ENCODE measurements at places on chromosomes 13 and 19.

DNA sequence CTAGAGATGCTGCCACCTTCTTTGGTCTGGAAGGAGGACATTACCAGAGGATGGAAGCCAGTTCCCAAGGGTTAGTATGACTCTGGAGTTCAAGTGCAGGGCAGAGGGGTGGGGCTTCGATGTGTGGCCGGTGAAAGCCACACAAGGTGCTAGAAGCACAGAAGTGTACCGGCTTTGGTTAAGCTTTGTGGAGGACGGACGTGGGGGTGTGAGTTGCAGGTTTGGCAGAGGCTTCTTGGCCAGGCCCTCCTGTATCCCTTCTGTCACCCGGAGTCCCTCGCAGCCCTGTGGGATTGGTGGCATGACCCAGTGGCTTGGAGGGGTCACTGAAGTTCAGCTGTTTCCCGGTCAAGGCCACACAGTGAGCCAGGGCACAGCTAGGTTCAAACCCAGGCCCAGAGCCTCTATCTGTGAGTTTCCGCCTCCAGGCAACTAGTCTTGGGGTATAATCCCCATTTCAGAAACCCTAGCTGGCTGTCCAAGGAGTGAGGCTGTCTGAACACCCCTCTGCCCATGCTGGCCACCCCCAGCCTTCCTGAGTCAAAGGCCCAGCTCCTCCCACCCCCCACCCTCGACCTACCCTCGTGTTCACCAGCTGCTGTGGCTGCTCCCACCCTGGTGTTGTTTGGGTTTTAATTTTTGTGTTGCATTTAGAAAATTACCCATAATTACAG, 4.6 kb upstream of the SSBP4 start:
- no peak for DNase-seq

- no peak for DNase-seq
These were observed 2063.5 kb downstream of the PCDH9 start for GRCh38 chr13:65166675-65167074.

- DNase-seq: no peak
These were observed 22.9 kb upstream of the CFAP97D2 start for GRCh38 chr13:114155926-114156883.

- DNase-seq: no peak
These were observed 32.9 kb downstream of the PSG1 start for GRCh38 chr19:42846597-42846996.

GRCh38 chr19:768424-768823, 17.5 kb downstream of the MISP start:
- DNase-seq: no peak

GRCh38 chr13:30982506-30982905, 50.0 kb downstream of the TEX26 start:
- DNase-seq: no peak

GRCh38 chr13:21075379-21076249, 14.2 kb upstream of the LATS2 start:
- DNase-seq: no peak

DNA sequence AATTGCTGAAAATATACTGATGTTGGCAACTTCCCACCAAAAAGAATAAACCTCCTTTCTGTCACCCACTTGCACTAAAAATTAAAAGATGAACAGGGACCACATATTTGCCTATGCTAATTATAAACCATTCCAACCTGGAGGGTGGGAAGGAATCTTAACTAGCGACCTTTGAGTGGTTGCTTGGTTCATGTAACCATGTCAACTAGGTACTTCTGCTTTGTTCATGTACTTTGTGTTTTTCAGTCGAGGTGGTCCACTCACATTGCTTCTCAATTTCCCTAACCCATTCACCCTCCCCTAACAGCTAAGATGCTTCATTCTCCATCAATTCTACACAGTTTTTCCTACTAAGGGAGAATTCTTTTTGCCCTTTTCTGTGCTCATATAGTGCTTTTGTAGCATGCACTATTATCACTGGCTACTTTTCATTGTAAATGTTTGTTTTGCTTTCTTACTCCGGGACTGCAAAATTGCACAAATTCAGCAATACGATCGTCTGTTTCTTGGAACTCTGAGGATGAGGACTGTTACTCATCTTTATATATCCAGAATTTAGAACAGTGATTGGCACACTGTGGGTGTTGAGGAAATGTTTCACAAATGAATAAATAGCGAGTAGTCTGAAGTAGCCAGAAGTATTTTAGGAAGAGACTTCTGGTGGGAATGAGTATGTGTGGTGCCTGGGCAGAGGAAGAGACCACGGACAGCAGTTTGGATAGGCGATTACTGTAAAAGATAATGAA, 187.5 kb downstream of the GPC6 start:
- no peak for DNase-seq

GRCh38 chr13:39486758-39487157, 116.2 kb downstream of the LHFPL6 start:
- DNase-seq: no peak

DNA sequence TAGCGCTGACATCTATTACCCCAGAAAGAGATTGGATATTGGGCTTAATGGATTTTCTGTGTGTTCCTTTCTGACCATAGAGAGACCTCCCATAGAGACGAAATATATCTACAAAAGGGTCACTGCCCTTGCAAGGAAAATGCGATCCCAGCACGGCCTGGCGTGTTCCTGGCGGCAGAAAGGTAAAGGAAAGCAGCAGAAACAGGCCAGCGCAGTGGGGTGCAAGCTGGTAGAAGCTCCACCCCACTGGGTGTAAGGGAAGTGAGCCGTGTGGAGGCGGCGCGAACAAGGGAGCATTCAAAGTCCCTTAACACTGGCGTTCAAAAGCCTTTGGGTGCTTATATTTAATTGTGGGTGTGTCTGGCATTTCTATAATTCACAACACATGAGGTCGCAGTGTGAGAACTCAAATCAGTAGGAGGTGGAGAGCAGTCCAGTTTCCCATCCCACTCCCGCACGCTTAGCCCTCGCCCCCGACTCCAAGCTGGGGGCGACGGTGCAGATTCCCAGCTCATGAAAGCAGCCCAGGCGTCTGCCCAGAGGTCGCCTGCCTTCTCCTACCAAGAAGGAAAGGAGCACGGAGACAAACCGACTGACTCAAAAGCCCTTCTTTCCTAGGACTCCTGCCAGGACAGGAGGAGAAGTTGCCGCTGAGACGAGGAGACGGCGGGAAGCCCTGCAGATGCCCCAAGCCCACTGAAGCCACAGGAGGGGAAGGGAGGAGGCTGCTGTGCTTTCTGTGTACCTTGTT, 478.4 kb downstream of the FOXO1 start:
- DNase-seq: no peak

- no peak for DNase-seq
These were observed 41.1 kb downstream of the SPTBN4 start for GRCh38 chr19:40507892-40508291.

DNA sequence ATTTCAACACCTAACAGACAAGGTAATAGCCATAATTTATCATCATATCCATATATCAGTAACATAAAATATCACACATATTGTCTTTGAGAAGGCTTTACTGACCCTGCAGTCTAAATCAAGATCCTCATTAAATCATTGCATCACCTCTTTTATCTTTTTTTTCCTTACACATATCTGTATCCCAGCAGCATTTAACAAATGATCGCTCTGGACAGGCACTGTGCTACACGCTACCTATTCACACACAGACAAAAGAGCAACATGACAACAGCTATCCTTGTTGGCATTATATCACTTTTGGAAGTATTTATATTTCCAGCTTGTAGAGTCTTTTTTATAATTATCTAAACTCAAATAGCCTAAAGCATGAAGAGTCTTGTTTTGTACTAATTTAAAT, 73.3 kb upstream of the NBEA start:
- DNase-seq: no peak

DNA sequence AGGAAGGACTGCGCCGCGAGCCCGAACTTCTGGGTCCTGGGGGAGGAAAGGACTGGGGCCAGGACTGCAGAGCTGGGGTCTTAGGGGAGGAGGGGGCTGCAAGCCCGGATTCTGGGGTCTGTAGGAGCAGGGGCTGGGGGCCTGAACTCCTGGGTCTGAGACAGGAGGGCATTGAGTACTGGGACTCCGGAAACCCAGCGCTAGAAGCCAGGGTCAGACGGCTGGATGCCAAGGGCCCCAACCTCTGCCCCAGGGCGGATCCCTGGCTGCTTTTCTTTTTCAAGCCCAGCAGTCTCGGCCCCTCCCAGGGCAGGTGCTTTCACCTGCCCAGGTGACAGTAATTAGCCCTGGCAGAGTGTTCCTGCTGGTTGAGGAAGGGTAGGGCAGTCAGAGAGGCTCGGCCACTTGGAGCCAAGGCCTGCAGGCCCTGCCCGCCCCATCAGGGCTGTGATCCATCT, 2.3 kb downstream of the MYH14 start:
- DNase-seq: no peak

DNA sequence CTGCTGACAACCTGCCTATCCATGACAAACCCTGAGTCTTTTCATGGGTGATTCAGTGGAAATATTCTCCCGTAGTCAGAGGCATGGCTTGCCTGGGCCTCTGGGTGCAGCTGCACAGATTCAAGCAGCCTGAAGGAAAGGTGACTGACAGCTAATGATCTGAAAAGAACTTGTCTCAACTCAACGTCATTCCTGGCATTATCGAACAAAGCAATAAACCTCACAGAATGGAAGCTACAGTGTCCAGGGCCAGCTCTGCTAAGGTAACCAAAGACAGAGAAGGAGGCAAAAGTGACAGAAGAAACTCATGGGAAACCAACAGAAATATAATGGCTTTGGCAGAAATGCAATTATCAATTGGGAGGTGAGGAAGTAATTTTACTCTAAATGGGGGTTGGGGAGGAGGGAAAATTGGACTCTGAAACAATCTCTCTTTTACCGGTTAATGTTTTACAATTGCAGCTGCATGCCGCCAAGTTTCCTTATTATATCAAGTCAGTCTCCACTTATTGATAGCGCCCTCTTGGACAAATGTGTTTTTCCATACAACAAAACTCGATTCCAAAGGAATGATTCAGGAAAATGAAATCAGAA, 12.9 kb downstream of the STARD13 start:
- no peak for DNase-seq
